ENCODE measurements at places on chromosomes 5 and 9.

DNA sequence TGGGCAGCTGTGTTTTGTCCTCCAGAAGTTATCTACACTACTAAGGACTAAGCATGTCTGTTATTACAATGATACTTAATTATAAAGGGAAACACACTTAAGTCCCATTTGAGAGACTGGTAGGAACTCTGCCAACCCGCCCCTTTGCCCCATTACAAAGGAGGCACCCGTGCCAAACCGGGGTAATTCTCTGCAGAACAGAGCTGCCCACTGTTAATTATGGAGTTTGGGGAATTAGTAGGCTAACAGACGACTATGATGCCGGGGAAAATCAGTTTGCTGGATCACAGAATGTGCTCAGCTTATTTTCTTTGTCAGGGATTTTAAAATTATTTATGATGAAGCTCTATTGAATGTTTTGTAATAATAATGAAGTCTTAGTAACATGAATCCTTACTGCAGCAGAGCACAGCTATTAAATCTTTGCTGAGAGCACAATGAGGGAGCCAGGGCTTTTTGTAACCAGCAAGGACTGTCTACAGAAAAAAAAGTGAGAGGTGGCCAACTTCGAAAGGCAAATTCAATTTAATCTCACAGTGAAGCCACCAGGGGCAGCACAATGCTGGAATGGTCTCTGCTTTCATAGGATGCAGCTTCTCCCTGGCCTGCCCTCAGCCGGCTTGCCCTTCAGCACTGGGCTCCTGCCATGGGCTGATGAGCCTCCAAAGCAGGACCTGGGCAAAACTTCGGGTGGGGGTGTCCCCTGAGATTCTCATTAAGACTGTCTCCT, 134.5 kb downstream of the GNAQ start:
- DNase-seq: no peak

DNA sequence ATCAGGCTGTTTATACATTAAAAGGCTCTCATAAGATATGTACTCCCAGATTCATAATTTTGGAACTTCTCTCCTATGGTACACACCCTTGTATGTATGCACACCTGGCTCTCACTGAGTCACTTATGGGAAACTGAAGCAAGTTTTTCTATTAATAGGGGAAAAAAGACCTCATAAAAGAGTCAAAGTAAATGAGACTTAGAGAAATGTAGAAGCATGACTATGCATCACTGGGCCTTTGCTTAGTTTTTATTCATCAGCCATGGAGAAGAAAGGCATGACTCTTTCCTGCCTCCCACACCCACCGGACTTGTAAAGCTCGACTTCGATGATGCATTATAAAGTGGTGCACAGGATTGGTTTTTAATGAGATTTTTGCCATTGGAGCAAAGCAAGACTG, 28.2 kb downstream of the MTAP start:
- no peak for DNase-seq

DNA sequence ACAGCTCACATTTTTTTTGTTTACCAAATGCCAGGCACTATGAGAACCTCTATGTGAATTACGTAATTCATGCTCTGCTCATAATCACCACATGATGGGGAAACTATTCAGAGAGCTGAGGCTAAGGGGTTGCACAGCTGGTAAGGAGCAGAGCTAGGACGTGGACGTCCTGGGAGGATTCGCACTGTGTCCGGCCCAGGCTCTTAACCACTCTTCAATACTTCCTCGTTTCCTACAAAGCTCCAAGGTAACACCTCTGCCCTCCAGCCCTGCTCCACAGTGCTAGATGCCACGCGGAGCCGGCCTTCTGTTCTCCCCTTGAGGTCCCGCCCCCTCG, 8.7 kb downstream of the PHF19 start:
- DNase-seq: no peak

- no peak for DNase-seq
Measured at GRCh38 chr5:1447671-1448361, 2.6 kb upstream of the SLC6A3 start.

- no peak for DNase-seq
Measured at GRCh38 chr5:6496207-6496584, 47.5 kb downstream of the UBE2QL1 start.

GRCh38 chr5:120942596-120943350, 478.7 kb downstream of the PRR16 start:
- DNase-seq: no peak

DNA sequence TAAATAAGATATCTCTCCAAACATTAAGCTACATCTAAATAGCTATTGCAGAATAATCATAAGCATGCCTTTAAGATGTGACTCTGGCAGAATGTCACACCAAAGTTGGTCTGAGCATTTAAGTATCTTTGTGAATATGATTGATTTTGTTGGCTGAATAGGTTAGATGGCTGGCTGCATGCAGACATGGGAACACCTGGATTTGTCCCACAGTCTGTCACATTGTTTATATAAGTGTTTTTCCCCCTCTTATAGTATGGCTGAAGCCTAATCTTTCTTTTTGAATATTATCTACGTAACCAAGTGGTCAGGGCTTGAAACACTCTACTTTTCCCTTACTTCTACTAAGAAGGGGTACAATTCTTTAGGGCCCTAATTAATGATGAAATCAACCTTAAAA, 36.2 kb downstream of the PCSK1 start:
- no peak for DNase-seq

- DNase-seq: peak; percentile 28
Measured at GRCh38 chr9:71001780-71002386, 119.5 kb downstream of the TRPM3 start.

DNA sequence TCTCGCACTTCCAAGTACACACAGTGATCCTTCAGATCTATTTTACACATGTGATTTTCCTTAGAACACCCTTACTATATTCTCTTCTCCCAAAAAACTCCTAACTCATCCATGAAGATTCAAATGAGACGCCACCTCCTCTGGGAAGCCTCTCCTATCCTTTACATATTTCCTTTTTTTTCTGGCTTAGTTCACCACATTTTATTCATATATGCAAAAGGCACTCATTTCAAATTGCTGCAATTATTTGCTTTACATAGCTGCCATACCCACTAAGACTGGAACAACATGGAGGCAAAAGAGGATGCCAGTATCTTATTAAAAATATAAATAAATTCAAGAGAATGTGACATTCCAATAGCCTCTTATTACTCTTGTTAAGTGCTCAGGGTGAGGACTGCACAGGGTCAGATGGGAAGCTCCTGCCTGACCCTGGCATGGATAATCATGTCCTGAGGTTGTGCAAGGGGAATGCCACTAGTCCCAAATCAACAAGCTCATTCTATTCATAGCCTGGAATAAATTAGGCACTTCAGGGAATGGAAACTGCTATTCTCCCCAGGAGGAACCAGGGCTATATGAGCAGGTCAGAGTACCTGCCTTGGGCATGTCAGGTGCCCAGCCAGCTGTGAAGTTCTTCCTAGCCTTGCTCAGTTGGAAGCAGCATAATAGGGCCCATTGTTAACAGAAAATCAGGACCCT, 262.9 kb downstream of the FBXL17 start:
- DNase-seq: no peak

DNA sequence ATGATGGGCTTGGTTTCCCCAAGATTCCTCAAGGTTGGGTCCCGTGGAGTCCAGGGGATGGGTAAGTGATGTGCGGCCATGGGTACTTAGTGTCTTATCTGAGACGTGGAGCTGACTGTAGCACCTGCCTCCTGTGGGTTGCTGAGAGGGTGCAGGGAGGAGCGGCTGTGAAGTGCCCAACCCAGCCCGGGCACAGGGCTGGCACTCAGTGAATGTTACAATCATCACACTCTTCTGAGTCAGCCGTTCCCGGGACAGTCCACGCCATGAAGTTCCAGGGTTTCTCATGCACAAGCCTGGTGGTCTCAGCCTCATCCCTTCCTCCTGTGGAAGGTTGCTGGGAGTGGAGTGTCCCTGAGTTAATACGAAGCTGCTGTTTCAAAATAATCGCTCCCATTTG, 29.1 kb downstream of the NTNG2 start:
- peak; percentile 40 for DNase-seq

DNA sequence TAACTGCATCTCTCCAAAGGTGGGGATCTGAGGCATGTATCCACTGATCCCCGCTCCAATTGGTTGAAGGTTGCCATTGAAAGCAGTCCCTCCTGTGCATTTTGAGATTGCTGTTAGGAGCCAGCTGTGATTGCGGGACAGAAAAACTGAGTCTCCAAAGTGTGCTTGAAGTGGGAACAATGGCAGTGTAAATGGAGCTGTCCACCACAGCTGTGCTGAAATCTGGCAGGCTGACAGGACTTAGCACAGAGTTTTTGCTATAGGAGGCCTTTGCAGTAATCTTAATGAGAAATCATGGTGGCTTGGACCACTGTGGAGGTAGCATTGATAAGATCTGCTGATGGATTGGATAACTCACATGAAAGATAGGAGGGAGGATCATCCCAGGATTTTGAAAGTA, 3.3 kb downstream of the RNF20 start:
- no peak for DNase-seq
